ENCODE measurements at places on chromosomes 4 and X.

- no peak for DNase-seq
Observed at GRCh38 chr4:23921447-23921845, 31.6 kb upstream of the PPARGC1A start.

- DNase-seq: peak; percentile 26
Observed at GRCh38 chr4:1330761-1331590, 16.0 kb upstream of the UVSSA start.

DNA sequence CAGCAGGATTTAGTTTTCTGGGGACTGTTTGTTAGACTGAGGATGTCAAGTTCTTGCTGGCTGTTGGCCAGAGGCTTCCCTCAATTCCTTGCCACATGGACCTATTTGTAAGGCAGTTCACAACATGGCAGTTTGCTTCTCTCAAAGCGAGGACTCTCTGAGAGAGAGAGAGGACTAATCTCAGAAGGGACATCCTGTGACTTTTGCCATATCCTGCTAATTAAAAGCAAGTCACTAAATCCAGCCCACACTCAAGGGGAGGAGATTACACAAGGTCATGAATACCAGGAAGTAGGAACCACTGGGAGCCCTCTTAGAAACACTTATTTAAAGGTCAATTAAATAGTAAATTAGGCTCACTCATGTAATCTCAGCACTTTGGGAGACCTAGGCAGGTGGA lies 38.2 kb downstream of the PPP1R2C start:
- DNase-seq: no peak

GRCh38 chrX:63934791-63935190 lies 149.8 kb upstream of the ARHGEF9 start:
- DNase-seq: no peak

GRCh38 chr4:123877551-123877950 lies 481.0 kb downstream of the SPRY1 start:
- no peak for DNase-seq

DNA sequence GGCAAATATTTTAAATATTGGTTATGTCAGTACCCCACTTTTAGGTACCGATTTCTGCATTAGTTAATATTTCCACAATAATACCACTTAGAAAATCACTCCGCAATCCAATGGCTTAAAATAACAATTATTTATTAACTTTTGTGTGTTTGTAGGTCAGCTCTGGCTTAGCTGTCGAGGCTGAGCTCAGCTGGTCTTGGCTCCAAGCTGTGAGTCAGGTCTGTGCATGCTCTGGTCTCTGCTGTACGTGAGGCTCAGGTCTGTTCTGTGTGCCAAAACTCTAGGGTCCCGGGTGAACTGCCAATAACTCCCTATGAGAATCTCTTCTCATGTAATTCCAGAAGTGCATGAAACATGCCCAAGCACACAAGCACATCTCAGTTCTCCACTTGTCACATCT lies 245.8 kb upstream of the GK2 start:
- no peak for DNase-seq

GRCh38 chr4:120862432-120862831 lies 60.1 kb downstream of the PRDM5 start:
- DNase-seq: no peak

GRCh38 chr4:182318256-182318655 lies 75.1 kb downstream of the TENM3 start:
- DNase-seq: no peak

DNA sequence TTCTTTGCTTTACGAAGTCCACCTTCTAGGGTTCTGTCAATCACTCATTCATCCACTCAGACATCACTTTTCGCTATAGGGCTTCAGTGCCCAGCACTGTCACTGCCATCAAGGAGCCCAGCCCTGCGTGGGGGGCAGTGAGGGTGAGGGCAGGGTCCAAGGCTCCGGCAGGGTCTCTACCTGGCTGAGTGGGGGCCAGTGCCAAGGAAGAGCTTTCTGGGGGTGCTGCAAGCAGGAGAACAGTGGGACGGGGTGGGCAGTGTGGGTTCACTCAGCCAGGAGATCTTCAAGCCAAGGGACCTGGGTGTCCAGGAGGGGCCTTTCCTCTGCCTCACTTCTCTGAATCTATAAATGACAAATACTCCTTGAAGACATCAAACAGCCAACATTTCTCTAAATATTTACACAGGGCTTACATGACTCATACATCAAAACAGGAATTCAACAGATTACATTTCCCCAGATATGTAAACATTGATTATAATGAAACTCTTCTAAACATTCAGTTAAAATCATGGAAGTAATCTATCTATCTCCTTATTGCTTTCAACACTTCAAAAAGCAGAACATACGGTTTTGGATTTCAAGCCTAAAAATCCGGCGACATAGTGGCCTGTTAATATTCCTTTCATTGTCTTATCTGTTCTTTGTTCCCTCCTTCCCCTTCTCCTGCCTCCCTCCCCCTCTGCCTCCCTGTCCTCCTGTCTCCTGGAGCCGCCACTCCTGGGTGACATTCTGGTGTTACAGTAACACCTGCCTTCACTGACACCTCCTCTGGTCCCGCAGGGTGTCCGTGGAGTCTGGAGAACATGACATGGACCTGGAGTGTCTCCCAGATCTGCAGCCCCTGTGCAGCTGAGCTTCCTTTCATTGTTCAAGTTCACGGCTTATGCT lies 94.4 kb upstream of the ADRA2C start:
- no peak for DNase-seq

- DNase-seq: no peak
Observed at GRCh38 chr4:52076731-52077130, 25.6 kb downstream of the SPATA18 start.

- no peak for DNase-seq
Observed at GRCh38 chr4:128565565-128566186, 243.8 kb upstream of the JADE1 start.

DNA sequence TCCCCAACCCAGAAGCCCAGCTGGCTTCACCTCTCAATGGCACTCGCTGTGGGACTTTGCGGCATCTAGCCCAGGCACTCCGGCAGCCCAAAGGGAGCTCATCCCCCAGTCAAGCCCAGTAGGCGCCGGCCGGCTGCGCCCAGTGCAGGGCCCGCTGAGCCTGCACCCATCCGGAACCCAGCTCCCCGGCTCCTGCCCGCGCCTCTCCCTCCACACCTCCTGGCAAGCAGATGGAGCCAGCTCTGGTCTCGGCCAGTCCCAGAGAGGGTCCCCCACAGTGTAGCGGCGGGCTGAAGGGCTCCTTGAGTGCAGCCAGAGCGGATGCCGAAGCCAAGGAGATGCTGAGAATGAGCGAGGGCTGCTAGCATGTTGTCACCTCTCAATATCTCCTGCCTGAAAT lies 116.8 kb upstream of the UGT8 start:
- no peak for DNase-seq

GRCh38 chrX:43813319-43813718 lies 68.9 kb downstream of the MAOB start:
- DNase-seq: no peak

GRCh38 chrX:49233176-49233575 lies at the start of gene CACNA1F:
CACNA1F (minus strand) TSS chrX:49233340; CDS start chrX:49233309, 31 bp downstream.
- no peak for DNase-seq

DNA sequence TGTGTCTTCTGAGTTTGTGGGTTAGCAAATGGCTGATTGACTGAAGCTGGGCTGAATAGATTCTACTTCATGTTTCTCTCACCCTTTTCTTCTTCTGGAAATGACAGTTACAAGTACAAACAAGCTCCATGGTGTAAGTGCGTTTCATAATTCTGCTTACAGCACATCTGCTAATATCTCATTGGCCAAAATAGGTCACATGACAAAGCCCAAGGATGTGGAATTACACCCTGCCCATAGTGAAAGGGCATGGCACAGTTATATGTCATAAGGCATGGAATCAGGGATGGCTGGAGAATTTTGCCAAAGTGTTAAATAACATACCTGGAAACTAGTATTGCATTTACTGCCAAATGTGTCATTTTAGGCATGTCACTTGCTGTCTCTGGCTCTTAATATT lies 327.2 kb downstream of the NKX6-1 start:
- DNase-seq: no peak

All from stimulated activated CD8-positive, alpha-beta memory T cell treated with anti-CD3 and anti-CD28 coated beads, Interleukin-15, amount 100 ng/mL, for 1 hour (primary cell).